ENCODE measurements at places on chromosomes 11 and 22.

GRCh38 chr11:124536520-124536919 is 6.9 kb downstream of the OR8B12 start:
- DNase-seq: no peak

DNA sequence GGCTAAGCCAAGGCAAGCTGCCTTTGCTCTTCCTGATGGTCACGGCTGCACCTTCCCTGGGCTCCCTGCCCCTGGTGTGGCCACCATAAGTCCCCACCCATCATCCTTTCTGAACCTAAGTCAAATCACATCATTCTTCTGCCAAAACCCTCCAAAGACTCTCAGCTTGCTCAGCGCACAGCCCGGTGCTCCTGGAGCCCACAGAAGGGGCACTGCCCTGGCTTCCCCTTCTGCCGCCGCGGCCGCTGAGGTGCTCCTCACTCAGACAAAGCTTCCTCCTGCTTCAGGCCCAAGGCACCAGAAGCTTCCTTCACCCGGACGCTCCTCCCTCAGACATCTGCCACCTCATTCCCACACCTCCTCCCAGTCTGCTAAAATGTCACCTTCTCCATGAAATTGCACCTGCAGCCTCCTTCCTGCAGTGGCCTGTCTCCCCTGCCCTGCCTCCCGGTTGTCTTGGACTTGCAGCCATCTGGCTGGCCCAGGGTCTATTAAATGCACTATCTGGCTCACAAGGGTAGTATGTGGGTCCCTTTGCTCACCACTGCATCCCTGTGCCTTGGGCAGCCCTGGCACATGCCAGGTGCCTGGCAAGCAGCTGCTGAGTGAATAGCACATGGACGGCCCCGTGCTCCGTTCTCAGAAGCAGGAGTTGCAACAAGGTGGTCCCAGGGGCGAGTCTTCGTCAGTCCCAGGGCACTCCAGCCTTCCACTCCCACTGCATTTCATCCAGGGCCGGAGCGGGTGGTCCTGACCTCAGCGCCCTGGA is 108.2 kb downstream of the WNT7B start:
- DNase-seq: no peak

- no peak for DNase-seq
Observed at GRCh38 chr11:93403930-93404329, 73.4 kb downstream of the DEUP1 start.

DNA sequence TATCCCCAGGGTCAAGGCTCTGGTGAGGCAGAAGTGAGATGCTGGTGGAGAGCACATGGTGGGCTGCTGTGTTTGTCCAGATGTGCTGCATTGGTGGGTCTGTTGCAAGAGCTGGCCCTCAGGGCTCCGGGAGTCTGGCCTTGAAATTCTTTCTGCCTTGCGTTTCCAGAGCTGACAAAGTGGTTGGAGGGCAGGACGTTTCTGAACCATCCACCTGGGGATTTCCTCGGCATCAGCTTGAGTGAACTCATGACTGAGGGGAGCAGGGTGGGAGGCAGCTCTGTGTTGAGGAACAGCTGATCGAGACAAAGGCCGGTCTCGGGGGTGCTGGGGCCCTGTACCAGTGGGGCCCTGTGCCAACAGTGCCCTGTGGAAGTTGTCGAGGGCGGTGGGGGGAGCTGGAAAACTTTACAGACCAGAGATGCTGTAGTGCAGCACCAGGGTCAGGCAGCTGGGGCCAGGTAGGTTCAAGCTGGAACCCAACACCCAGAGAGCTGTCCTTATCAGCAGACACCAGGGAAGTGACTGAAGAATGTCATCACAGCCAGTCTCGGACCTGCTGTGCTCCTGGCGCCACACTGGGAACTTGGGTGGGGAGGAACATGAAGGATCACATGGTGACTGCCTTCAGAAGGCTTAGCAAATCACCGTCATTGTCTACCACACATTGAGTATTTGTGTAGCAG is 4.9 kb downstream of the TSKU start:
- DNase-seq: no peak

DNA sequence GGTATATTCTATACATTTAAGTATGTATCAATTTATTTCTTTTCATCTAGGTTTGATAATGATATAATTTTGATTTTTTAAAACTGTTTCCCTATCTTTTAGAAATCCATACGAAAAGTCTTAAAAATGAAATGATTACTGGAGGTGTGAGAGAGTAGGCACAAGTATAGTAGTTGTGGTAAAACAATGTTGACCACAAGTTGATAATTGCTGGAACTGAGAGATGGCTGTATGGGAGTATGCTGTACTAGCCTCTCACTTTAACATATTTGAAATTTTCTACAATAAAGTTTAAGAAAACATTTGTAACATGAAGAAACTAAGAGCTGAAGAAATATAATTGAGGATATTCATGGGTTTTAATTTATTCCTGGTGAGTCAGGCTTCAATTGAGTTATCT is 30.0 kb downstream of the FSHB start:
- DNase-seq: no peak

GRCh38 chr22:39179841-39180335 is 27.4 kb upstream of the CBX7 start:
- DNase-seq: no peak

GRCh38 chr22:25880524-25880923 is 138.5 kb downstream of the MYO18B start:
- no peak for DNase-seq
